AG09319 (cell line): ENCODE measurements at places on chromosomes 11 and 22.

DNA sequence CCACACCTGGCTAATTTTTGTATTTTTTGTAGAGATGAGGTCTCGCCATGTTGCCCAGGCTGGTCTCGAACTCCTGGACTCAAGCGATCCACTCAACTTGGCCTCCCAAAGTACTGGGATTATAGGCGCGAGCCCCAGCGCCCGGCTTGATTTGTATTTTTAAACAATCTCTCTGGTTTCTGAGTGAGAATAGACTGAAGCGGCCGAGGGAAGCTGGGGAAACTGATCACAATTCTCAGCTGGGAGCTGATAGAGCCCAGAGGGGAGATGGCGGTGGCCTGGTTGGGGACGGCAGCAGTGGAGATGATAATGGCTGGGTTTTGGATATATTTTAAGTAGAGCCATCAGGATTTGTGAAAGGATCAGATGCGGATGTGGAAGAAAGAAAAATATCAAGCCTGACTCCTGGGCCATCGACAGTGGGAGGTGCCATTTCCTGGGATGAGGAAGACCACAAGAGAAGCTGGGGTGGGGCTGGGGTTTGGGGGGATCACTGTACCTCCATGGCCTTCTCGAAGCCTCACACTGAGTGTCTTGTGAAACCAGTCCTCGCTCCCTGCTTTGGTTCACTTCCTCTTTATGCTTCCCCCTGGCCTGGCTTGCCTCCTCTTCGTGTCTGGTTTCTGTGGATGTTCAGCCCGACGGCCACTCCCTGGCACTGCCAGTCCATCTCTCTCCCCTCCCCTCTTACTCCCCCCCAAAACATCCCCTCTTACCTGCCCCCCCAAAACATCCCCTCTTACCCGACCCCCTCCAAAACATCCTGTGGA lies 51.9 kb downstream of the IGLL1 start:
- DNase-seq, result no peak

DNA sequence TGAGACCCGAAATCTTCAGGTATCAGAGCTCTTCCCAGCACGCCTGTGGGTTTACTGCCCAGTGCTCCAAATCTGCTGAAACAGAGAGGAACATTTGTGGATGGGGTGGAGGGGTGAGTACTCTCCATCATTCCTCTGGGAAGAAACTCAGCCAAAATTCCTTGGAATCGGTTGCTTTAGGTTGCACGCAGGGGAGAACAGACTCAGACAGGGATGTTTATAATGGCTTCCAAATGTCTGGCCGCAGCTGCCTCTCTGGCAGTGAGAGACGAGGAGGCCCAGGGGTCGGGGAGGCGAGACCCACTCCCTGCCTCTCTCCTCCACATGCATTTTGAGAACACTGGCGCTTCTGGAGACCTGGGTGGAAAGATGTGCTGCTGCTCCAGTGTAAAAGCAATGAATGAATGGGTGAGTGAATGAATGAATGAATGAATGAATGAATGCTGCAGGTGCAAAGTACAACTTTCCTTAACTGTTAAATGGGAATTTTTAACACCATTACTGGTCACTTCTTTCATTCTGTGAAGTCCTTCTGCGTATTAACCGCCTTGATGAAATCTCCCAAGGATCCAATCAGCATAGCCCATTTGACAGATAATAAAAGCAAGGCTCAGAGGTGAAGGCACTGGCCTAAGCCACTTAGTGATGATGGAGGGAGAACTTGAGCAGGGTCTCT lies 437.4 kb downstream of the MIAT start:
- DNase-seq, result peak; percentile 70

DNA sequence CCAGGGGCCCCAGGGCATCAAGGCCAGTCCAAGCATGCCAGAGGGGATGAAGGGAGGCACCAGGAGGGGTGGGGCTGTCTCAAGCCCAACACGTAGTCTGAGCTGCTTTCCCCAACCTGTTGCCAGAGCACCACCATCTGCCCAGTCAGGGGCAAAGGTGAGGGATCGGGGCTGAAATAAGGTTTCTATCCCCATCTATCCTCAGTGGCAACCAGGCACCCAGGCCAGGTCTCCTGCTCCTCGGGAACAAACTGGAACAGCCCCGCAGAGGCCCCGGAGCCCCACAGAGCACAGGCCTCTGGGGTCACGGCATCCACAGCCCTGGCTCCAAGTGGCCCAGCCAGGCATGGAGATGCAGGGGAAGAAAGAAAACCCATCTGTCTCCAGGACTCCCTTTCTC lies 19.3 kb downstream of the STARD10 start:
- DNase-seq, result no peak

DNA sequence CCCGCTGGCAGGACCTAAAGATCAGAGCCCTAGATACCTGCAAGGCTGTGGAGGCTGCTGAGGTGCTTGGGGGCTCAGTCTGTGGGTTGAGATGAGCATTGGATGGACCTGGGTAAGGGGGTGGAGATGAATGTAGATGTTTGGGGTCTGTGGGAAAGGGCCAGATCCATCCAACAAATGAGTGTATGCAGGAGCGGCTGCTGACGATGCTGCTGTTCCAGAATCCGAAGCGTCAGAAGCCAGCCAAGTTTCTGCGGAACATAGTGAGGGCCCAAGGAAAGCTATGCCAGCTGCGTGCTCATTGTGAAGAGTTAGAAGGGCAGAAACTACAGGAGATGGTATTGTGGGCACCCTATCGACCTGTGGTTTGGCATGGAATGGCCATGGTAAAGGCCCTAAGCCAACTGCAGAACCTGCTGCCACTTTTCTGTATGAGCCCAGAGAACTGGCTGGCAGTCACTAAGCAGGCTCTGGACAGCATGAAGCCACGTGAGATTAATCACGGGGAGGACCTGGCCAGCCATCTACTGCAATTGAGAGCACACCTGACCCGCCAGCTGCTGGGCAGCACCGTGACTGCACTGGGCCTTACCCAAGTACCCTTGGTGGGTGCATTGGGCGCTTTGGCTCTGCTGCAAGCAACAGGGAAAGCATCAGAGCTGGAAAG lies 36.6 kb downstream of the RRP8 start:
- DNase-seq, result no peak

GRCh38 chr11:121722431-121723245 lies 269.9 kb upstream of the SORL1-AS1 start:
- DNase-seq, result peak; percentile 74

DNA sequence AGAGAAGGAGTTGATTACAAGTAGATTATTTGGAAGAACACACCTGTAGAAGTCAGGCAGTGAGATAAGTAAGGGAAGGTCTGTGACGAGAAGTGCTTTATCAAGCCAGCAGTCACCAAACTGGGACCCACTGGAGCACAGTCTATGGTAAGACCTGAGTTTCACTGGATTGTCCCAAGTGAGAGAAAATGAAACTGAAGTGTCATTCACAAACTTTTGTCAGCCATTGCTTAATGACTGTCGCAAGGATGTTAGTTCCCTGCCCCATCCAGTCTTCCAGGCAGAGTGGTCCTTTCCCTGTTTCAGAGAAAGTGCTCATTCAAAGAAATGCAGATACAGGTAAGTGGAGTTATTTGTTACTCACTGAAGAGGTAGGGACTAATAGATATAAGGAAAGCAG lies 728.0 kb upstream of the TENM4 start:
- no peak for DNase-seq
